ENCODE measurements at places on chromosomes 7 and 10. TPM values are rescaled to one million over a fixed set of nuclear protein-coding genes. Genes with fewer than 3 reads are reported as not detected.

DNA sequence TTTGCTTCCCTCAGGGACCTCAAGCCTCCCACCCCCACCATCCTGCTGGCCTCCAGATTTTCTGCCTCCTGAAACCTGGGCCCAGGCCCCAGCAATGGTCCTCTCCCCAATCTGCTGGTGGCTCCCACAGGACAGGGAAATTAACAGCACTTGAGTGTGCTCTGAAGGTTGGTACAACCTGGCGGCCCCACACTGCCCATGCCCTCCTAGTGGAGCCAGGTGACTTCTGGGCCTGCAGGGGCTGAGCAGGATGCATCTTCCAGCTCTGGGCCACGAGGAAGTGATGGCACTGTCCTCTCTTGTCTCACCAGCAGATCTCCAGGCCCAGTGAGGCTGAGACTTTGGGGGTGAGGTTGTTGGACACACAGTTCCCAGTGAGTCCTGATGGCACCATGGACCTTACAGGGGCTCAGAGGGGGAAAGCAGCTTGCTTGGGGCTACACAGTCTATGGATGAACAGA lies 3.6 kb upstream of the ZMIZ1 start:
- peak overlapping the region; percentile 9 for H3K4me3 ChIP-seq
- peaks cover 13% of the 10 kb centered on the region for H3K27me3 ChIP-seq
- H3K36me3 ChIP-seq = peaks cover 2% of the 10 kb centered on the region
- DNase-seq = no peak

DNA sequence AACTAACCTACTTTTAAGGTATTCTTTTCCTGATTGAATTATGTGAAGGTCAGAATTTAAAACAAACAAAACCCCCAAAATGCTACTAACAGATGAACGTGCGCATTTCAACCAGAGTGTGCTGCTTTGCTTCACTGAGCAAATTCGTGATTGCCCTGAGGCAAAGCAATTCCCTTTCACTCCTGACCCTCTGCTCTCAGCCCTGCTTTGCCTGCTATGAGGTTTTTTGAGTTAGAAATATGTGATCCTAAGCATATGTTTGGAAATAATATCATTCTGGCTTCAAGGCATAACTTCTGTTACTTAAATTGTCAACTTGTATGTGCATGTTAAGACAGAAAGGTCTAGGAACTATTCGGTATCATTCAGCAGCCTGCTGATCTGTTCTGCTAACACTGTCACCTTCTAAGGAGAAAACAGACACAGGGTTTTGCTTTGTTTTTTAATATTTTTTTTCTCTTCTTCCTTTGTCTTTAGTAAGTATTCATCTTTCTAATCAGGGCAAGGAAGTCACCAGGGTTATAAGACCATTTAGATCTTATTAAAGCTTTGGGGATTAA lies 124.2 kb downstream of the GNAT3 start:
- H3K4me1 ChIP-seq = no peaks in the 10 kb centered on the region
- no peaks in the 10 kb centered on the region for H3K36me3 ChIP-seq
- DNase-seq = no peak
- H3K27ac ChIP-seq = no peak overlapping the region
- H3K4me3 ChIP-seq = no peak overlapping the region

GRCh38 chr7:95919556-95919955 lies 147.2 kb downstream of the DYNC1I1 start:
- no peak for DNase-seq
- H3K4me1 ChIP-seq = peaks cover 7% of the 10 kb centered on the region
- H3K4me3 ChIP-seq = no peak overlapping the region
- H3K27ac ChIP-seq = no peak overlapping the region
- H3K36me3 ChIP-seq = no peaks in the 10 kb centered on the region

The NPC1L1 gene
- not detected for total RNA-seq

The CCAR1 gene
- total RNA-seq = 95.2 TPM
